Stimulated activated CD8-positive, alpha-beta memory T cell treated with anti-CD3 and anti-CD28 coated beads, Interleukin-4, amount 100 ng/mL, for 4 hours (primary cell): ENCODE measurements at places on chromosomes 7 and 10.

- DNase-seq, result no peak
Observed at GRCh38 chr7:151233804-151234203, 1.5 kb downstream of the CHPF2 start.

- DNase-seq, result no peak
Observed at GRCh38 chr10:3902809-3903410, 117.9 kb upstream of the KLF6 start.

DNA sequence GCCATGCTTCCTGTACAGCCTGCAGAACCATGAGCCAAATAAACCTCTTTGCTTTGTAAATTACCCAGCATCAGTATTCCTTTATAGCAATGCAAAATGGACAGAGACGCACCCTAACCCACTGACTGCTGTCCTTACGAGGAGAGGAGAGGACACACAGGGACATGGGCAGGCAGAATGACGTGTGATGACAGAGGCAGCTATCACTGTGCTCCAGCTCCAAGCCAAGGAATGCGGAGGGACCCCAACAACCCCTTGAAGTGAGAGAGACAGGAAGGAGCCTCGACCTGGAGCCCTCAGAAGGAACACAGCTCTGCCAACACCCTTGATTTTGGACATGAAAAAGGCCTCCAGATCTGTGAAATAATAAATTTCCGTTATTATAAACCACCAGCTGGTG lies 46.6 kb upstream of the EBF3 start:
- no peak for DNase-seq

DNA sequence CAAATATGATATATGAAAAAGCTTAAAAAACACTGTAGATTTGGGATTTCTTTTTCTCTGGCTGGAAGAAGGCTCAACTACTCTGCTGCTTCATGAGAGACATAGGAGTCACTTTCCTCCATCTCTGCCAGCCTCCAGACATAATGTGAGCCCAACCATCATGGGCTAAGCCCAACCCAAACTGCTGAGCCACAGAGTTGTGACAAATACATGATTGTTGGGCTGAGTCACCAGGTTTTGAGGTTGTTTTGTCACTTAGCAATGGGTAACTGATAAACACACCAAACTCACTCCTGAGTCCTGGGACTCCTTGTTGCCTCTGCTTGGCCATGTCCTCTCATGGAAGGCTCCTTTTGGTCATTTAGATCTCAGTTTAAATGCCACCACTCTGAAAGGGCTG lies 381.8 kb upstream of the FZD8 start:
- no peak for DNase-seq

DNA sequence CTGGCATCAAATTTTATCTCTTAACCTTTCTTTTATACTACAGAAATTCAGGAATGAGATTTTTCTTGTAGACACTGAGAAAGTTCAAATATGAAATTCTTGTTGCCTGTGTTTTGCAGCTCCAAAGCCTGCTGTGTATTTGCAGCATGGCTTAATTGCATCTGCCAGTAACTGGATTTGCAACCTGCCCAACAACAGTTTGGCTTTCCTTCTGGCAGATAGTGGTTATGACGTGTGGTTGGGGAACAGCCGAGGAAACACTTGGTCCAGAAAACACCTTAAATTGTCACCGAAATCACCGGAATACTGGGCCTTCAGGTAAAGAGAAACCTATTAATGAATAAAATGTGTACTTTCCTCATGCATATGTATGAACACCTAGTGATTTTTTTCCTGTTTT lies 24.8 kb downstream of the LIPK start:
- no peak for DNase-seq

DNA sequence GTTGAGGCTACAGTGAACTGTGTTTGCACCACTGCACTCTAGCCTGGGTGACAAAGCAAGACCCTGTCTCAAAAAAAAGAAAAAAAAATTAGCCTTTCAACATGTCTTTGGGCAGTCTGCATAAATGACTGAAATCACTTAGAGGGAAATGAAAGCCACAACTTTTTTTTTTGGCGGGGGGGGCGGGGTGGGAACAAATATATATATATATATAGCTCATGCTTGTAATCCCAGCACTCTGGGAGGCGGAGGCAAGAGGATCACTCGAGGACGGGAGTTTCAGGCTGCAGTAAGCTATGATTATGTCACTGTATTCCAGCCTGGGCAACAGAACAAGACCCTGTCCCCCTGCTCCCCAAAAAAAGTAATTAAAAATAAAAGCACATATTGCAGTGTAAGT lies 23.4 kb upstream of the MICU1 start:
- DNase-seq, result no peak

DNA sequence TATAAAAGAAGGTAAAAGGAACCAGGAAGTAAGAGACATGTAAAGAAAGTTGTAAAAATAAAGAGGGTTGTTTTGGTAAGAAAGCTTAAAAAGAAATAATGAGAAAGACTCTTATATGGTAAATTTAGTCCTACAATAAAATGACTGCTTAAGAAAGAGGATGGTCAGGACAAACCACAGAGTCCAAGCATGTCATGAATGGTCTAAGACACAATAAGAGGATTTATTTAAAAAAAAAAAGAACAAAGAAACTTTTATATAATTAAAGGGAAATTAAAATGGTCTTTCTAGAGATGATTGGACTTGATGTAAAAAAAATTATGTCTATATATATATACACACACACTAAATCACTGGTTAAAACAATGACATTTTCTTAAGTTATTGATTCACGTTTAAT lies 18.2 kb downstream of the ATAD1 start:
- no peak for DNase-seq

DNA sequence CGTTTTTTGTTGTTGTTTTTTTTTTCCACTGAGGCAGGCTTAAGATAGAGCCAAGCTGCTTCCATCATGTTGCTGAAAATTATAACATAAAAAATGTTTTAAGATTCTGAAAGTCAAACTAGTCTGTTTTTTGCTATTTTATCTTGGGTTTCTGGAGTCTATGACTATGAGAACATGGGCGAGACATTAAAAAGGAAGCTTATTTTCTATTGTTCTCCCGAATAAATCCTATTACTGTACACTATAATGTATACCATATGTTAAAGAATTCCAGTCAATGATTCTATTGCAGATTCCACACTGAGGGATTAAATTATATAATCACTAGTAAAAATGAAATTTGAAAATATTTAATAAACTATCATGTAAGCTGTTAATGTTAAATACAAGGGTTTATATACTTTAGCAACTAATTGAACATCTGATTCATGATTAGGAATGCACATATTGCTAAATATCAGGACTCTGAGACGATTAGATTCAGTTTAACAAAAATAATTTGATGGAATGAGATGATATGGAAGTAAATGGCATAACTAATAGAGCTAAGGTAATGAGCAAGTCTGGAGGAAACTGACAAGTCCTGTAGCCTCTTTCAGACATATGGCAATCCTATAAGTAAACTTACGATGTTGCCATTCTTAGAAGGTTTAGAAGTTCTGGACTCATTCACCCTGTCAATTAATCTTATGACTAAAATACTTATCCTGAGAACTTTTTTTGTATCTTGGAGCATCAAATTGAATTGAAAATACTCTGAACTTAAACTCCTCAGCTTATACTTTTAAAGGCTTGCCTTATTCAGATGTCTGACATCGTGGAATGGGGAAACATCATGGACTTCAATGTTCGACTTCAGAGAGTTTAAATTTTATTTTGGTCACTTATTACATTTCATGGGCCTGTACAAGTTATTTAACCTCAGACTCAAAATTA lies 294.8 kb upstream of the DGKB start:
- DNase-seq, result no peak
